ENCODE measurements at places on chromosomes 3 and 15. TPM values are rescaled to one million over a fixed set of nuclear protein-coding genes. Genes with fewer than 3 reads are reported as not detected.

DUOXA1 gene
- polyA plus RNA-seq, result 174 TPM

RNF168 gene
- 5.3 TPM for polyA plus RNA-seq

ATP11B gene
- polyA plus RNA-seq, result 25.7 TPM

GOLGA8R gene
- 1.1 TPM for polyA plus RNA-seq

GOLGA8J gene
- polyA plus RNA-seq, result not detected

CPNE9 gene
- not detected for polyA plus RNA-seq

C2CD4A gene
- polyA plus RNA-seq, result 0.04 TPM

TMEM45A gene
- polyA plus RNA-seq, result 1.0 TPM

TCTA gene
- polyA plus RNA-seq, result 14.5 TPM

CYP1A2 gene
- 0.06 TPM for polyA plus RNA-seq

FAM3D gene
- 316 TPM for polyA plus RNA-seq

SLC28A1 gene
- 0.08 TPM for polyA plus RNA-seq

SCN11A gene
- not detected for polyA plus RNA-seq
